Heart left ventricle (tissue), 16 donors: ENCODE measurements at places on chromosomes 12 and 14. TPM values are rescaled to one million over a fixed set of nuclear protein-coding genes. Genes with fewer than 3 reads are reported as not detected.

ENDOU gene
- 0.42 TPM for polyA plus RNA-seq

HOXC9 gene
- polyA plus RNA-seq = not detected

KLRF1 gene
- polyA plus RNA-seq = 0.76 TPM

ESPL1 gene
- 0.18 TPM for polyA plus RNA-seq

PRB2 gene
- polyA plus RNA-seq = not detected

OR11G2 gene
- polyA plus RNA-seq = not detected

RTN1 gene
- polyA plus RNA-seq = 0.62 TPM

ITPK1 gene
- 44.5 TPM for polyA plus RNA-seq

FAM90A1 gene
- 0.03 TPM for polyA plus RNA-seq

NUAK1 gene
- polyA plus RNA-seq = 10.5 TPM

FBXW8 gene
- polyA plus RNA-seq = 2.4 TPM

TMEM132D gene
- not detected for polyA plus RNA-seq

HOXC12 gene
- not detected for polyA plus RNA-seq

NFE2 gene
- polyA plus RNA-seq = 0.51 TPM

TPH2 gene
- polyA plus RNA-seq = not detected

CMTM5 gene
- polyA plus RNA-seq = 1.8 TPM

ARF3 gene
- 40.1 TPM for polyA plus RNA-seq

DLK1 gene
- polyA plus RNA-seq = 6.4 TPM

TAS2R50 gene
- polyA plus RNA-seq = 0.10 TPM

COCH gene
- polyA plus RNA-seq = 0.50 TPM

OVCH1 gene
- polyA plus RNA-seq = 0.15 TPM

DHRS7 gene
- polyA plus RNA-seq = 40.5 TPM

P2RX2 gene
- polyA plus RNA-seq = not detected

GLIPR1L1 gene
- not detected for polyA plus RNA-seq

KCNH5 gene
- polyA plus RNA-seq = not detected

GUCY2C gene
- 0.03 TPM for polyA plus RNA-seq

MMP14 gene
- 18.9 TPM for polyA plus RNA-seq

SLC25A21 gene
- polyA plus RNA-seq = 0.24 TPM

GAS2L3 gene
- 0.53 TPM for polyA plus RNA-seq

IL26 gene
- not detected for polyA plus RNA-seq

PPP4R4 gene
- 0.40 TPM for polyA plus RNA-seq

MMP19 gene
- polyA plus RNA-seq = 4.7 TPM

LRRC10 gene
- polyA plus RNA-seq = 12.6 TPM

NTN4 gene
- 23.9 TPM for polyA plus RNA-seq

PLXNC1 gene
- polyA plus RNA-seq = 0.84 TPM

MOK gene
- 18.1 TPM for polyA plus RNA-seq

PZP gene
- 0.42 TPM for polyA plus RNA-seq

PSMA3 gene
- 208 TPM for polyA plus RNA-seq

GLT8D2 gene
- 4.9 TPM for polyA plus RNA-seq

KRT79 gene
- not detected for polyA plus RNA-seq

OAS3 gene
- 4.1 TPM for polyA plus RNA-seq

POTEG gene
- polyA plus RNA-seq = not detected

KCNH3 gene
- 0.14 TPM for polyA plus RNA-seq

RNFT2 gene
- polyA plus RNA-seq = 0.72 TPM

SMCO2 gene
- polyA plus RNA-seq = not detected

CCDC91 gene
- polyA plus RNA-seq = 24.9 TPM

SPTB gene
- polyA plus RNA-seq = 75.2 TPM

CSRP2 gene
- polyA plus RNA-seq = 34.0 TPM

PCNX4 gene
- 19.7 TPM for polyA plus RNA-seq

GSC gene
- 0.15 TPM for polyA plus RNA-seq

SERPINA9 gene
- polyA plus RNA-seq = not detected

TMBIM6 gene
- polyA plus RNA-seq = 105 TPM

VWF gene
- 215 TPM for polyA plus RNA-seq

RNU4-1 gene
- not detected for polyA plus RNA-seq

A2ML1 gene
- polyA plus RNA-seq = 0.08 TPM

KANSL2 gene
- 22.1 TPM for polyA plus RNA-seq

KCNC2 gene
- not detected for polyA plus RNA-seq

TMEM253 gene
- 0.57 TPM for polyA plus RNA-seq
